Dermis blood vessel endothelial cell (primary cell): ENCODE measurements at places on chromosomes 16 and 17. TPM values are rescaled to one million over a fixed set of nuclear protein-coding genes. Genes with fewer than 3 reads are reported as not detected.

- DNase-seq = no peak
These were observed 7.2 kb downstream of the TSR3 start for GRCh38 chr16:1344499-1344898.

- no peak for DNase-seq
These were observed 416.6 kb upstream of the PMFBP1 start for GRCh38 chr16:72588551-72588950.

DNA sequence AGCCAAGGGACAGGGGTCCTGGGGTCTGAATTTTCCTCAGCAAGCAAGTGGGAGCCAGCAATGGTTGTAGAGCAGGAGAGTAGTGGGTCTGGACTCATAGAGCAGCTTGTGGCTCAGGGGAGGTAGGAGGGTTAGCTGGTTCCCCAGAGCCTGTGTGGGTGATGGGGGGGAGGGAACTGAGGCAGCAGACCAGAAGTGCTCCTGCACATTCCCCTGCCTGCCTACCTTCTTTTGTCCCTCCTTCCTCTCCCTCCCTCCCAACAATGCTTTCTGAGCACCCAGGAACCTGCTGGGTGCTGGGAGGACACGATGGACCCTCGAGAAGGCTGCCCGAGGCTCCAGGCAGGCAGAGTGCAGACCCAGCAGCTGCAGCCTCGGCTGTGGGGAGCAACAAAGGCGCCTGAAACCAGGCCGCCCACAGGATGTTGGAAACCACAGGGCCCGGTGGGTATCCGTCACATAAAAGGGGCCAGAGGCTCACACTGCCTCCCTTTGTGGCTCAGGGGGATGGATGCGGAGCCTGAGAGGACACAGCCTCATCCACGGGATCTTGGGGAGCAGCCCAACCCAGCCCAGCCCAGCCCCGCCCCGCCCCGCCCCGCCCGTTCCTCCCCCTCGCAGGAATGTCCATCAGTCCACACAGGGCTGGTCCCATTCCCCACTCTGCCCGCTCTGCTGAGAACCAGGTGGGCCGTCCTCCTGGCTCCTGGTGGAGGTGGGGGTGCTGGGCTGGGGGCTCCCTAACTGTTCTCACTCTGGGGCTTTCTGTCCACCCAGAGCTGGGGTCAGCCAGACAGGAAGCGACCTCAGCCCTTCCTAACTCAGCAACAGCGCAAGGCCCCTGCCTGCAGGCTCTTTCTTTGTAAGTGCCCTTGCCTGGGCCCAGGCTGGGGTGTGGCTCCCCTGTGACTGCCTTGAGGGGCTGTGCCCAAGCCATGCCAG is 1.7 kb upstream of the NLRC3 start:
- DNase-seq = peak; percentile 27

DNA sequence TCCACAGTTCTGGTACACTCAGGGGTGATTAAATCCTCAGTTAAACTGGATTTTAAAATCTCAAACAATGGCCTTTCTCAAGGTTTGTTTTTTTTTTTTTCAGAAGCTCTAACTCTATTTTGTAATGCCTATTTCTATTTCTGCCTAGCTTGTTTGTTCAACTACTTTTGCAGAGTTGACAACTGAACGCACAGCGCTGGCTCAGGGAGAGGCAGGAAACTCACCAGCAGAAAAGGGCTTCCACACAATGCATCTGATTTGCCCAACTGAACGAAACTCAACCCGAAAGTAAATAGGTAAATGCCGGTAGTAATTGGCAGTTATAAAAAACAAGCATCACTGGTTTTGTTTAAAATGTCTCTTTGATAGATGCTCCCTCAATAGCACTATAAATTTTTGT is 52.7 kb upstream of the CNEP1R1 start:
- no peak for DNase-seq

GRCh38 chr16:86925067-86925791 is 346.9 kb downstream of the FOXL1 start:
- DNase-seq = peak; percentile 68

- no peak for DNase-seq
These were observed 8.1 kb upstream of the NUDT16L1 start for GRCh38 chr16:4685292-4685691.

DNA sequence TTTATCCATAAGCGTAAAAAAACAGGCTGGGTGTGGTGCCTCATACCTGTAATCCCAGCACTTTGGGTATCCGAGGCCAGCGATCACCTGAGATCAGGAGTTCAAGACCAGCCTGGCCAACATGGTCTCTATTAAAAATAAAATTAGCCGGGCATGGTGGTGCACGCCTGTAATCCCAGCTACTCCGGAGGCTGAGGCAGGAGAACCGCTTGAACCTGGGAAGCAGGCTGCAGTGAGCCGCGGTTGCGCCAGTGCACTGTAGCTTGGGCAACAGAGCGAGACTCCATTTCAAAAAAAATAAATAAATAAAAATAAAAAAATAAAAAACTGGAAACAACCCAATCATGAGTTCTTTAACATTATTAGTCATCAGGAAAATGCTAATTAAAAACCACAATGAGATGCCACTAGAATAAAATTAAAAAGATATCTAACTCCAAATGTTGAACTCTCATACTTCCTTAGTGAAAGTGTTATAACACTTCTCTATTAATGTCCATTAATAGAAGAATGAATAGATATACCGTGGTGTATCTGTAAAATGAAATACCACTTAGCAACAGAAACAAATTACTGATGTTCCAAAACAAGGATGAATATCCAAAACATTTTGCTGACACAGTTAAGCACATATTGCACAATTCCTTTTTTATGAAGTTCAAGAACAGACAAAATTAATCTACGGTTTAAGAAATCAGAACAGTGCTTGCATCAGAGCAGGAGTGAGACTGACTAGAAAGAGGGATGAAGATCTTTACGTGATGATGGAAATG is 13.1 kb downstream of the MPHOSPH6 start:
- no peak for DNase-seq

DNA sequence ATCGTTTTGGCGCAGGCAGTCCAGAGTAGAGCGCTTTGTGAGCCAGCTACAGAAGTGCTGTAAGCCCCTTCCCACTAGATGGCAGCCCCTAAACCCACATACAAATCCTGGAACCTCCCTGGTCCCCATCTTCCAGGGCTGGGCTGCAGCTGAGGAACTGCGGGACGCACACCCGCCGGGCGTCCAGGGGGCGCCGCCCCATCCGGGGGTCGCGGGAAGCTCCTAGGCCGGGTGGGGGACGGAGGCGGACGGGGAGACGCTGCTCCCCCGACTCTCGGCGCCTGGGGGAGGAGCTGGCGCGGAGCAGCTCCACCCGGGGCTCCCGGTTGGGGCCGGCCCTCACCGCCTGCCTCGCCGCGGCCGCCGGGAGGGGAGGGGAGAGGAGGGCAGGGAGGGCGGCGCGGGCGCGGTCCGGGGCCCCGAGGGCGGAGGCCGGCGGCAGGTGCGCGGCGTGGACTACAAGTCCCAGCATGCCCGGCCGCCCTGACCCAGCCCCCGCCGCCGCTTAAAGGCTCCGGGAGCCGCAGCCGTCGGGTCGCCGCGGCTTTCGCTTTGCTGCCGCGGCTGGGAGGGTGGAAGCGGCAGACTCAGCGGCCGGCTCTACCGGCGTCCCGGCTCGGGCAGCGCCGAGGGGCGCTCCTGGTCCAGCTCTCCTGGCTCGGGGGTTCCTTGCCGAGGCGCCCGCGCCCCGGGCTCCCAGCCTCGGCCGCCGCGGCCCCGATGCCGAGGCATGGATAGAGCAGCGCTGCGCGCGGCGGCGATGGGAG is at the start of gene KSR1:
Gene KSR1, plus strand, starts transcription at position 535 of the 767 bp plus-strand sequence. Its CDS starts 196 bp downstream, at position 731.
- DNase-seq = peak; percentile 81

DNA sequence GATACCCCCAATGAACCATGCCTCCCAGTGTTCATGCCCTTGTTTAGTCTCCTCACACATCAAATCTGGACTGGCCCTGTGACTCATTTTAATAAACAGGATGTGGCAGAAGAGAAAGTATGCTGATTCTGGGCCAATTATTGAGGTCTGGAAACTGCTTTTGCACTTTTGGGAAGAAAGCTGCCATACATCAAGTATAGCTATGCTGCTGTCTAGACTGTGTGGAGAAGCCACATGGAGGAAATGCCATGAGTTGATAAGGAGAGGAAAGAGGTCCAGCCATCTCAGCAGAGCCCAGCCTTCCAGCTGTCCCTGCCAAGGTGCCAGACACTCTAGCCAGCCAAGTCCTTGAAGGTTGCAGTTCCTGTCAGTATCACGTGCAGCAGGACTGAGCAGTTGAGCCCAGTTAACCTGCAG is 16.7 kb downstream of the RPRML start:
- peak; percentile 17 for DNase-seq

GRCh38 chr17:63774969-63775265 is 947 bp downstream of the DDX42 start:
- peak; percentile 32 for DNase-seq

DNA sequence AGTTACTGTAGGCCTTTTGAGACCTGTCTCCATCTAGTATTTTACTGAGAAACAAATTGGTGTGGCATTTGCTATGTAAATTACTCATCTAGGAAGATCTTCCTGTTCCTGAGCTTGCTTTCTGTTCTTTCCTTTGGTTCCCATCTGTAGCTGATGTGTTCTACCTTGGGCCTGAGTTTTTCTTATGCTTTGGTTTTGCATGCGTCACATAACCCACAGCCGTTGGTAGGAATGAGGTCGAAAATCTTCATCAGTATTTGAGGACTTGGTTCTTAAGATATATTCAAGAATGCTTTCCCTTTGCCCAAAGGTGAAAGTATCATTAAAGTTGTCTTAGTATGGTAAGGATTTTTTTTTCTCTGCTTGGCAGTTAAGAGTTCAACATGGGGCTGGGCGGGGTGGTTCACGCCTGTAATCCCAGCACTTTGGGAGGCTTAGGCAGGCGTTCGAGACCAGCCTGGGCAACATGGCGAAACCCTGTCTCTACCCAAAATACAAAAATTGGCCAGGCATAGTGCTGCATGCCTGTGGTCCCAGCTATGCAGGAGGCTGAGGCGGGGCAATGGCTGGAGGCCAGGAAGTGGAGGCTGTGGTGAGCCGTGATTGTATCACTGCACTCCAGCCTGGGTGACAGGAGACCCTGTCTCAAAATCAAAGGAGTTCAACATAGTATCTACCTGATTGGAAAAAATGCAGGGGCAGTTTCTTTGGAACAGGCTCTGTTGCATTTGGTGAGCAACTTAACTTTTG is 28.8 kb downstream of the IST1 start:
- DNase-seq = no peak

DNA sequence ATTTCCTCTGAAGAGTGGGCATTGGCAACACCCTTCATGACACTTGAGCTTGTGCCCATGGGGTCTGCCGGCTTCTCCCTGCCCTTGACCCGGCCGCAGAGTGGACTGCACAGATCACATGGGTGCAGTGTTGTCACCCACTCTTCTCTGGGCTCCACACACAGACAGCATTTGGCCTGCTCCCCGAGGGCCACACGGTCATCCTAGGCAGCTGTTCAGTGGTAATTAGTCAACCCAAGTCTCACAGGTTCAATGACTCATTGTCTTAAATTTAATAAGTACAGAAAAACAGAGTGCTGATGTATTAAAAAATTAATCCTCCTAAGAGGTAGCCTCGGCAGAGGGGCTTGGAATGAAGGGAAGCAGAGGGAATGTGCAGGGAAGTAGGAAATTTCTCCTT is 204.8 kb downstream of the MSI2 start:
- no peak for DNase-seq

DNA sequence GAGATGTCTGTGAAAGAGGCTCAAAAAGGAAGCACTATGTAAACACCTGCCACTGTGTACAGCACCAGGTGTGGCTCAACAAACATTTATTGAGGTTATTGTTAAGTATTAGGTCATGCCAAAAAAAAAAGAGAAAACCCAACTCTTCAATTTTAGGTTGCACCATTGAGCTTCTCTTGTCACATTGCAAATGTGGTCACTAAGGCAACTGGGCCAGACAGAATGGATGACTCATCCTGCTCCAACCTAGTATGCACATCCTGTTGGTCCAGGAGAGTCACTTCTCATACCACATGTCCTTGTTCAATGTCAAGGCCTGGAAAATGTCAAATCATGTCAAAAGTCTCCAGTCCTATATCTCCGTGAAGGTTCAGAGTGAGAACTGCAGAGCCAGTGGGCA is 25.0 kb downstream of the HOXB1 start:
- DNase-seq = peak; percentile 88

GRCh38 chr16:643050-643368 is 1.4 kb downstream of the MCRIP2 start:
- DNase-seq = no peak

- DNase-seq = no peak
These were observed 17.8 kb downstream of the JPH3 start for GRCh38 chr16:87620201-87620495.

DNA sequence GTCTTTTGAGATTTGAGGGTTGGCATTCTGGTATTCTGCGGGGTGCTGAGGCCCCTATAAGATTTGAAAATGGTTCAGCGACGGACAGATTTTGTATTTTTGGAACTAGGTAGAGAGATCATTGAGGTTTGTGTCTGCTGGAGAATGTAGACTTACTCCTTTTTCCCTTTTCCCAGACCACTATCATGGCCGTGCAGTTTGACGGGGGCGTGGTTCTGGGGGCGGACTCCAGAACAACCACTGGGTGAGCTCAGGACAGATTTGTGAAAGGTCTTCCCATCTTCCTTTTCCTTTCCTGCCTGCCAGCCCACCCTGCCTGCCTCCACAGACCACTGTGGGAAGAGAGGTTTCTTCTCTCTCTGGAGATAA is 572 bp downstream of the PSMB6 start:
- DNase-seq = peak; percentile 65

GRCh38 chr17:48150597-48151001 is 43.0 kb downstream of the SNX11 start:
- DNase-seq = no peak

DNA sequence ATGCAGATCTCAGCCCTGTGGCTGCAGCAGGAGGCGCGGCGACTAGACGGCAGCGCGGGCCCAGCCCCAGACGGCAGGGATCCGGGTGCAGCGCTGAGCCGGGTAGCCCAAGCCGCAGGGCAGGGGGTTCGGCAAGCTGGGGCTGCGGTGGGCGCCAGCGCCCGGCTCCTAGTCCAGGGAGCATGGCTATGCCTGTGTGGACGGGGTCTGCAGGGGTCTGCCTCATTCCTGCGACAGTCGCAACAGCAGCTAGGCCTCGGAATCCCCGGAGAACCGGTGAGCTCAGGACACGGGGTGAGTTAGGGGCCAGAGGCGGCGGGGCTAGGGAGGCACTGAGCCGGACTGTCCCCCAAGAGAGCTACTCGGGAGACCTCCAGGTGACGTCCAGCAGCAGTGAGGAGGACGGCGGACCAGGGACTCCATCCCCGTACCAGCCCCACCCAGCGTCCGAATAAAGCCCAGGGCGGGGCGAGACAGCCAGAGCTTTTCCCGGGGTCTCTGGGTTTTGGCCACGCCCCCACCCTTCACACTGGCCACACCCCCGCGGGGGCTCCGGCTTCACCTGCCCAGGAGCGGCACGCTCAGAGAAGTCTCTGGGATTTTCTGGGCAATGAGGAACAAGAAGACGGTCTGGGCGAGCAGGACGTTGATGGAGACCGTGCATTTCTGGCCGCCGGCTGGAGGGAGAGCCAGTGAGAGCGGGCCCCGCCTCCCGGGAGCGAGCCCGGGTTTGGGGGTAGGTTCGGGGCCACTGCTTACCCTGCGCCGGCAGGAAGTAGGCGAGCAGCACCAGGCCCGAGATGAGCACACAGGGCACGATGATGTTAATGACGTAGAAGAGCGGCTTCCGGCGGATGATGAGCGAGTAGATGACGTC is 1.1 kb downstream of the C17orf107 start:
- DNase-seq = peak; percentile 54

Gene SSH2
- total RNA-seq = 20.4 and 34.5 TPM in 2 replicates

Gene GFER
- total RNA-seq = 9.0 and 13.4 TPM in 2 replicates

Gene CHST4
- not detected in 2 replicates for total RNA-seq

Gene OTOA
- 0.09 TPM in 1 of 2 replicates, not detected in the other for total RNA-seq

Gene MARCHF10
- not detected in 2 replicates for total RNA-seq

Gene CLEC19A
- not detected in 2 replicates for total RNA-seq

Gene ABCC12
- total RNA-seq = not detected in 2 replicates

Gene SLC4A1
- not detected in 2 replicates for total RNA-seq

Gene FAM20A
- not detected in 2 replicates for total RNA-seq

Gene KRTAP9-2
- total RNA-seq = not detected in 2 replicates

Gene FTO
- total RNA-seq = 62.6 and 113 TPM in 2 replicates

Gene CACNA1H
- 0.05 and 0.17 TPM in 2 replicates for total RNA-seq
